ENCODE measurements at places on chromosomes 3 and 15.
A peak's percentile ranks its signal among the peaks of the same experiment; 100 is the strongest.

DNA sequence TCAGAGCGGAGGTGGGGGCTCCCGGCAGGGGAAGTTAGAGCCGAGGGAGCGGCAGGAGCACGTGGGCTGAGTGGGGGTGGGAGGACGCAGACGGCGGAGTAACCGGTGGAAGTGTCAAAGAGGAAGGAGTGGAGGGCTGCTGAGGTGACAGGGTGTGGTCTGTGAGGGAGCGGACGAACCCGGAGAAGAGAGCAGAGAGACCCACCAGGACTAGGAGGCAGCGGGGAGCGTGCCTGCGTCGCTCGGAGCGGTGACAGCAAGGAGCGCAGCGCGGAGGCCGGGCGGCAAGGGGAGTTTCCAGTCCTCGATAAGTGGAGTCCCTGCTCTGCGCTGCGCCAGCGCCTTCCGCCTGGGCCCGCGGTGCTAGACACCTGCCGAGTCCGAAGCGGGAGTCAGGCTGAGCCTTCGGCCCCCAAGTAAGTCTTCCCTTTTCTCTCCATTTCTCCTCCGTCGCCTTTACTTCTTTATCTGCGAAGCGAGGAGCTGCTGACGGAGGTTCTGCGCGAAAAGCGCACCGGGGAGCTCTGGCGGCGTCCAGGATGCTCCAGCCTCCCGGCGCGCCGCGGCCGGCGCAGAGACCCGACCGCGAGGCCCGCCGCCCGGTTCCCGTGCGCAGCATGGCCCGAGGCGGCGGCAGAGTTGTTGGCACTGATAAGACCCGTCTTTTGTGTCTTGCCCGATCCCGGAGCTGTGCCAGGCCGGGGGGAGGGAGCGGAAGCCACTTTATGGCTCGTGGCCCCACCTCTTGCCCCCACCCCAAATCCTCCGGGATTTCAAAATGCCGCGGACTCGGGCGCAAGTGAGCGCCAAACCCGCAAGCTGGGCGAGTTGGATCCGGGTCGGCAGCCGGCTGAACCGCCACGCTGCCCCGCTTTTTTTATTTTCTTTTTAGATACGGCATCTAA is 533.0 kb upstream of the SEMA6D start:
- DNase-seq = peak; percentile 12

GRCh38 chr3:49098429-49098828 is 4.6 kb upstream of the QRICH1 start:
- DNase-seq = no peak

GRCh38 chr3:30608598-30608947 is 2.2 kb downstream of the TGFBR2 start:
- no peak for DNase-seq

DNA sequence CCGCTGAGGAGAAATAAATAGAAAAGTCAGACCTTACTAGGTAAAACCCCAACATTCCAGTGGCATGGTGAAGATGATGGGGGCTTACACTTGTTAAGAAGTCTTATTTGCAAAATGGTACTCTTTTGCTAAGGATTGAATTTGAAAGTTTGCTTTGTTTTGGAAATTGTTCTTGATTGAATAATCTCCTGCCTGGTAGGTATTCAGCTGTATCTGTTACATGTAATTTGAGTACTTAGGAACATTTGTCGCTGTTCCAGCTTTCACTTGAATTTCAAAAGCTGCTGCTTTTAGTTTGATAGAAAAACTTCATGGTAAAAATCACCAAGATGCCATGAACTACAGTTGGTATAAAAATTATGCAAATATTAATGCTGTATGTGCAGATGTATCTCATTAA is 44.6 kb downstream of the TFG start:
- no peak for DNase-seq

- peak; percentile 66 for DNase-seq
Measured at GRCh38 chr15:83046558-83047127, 20.4 kb downstream of the BTBD1 start.

DNA sequence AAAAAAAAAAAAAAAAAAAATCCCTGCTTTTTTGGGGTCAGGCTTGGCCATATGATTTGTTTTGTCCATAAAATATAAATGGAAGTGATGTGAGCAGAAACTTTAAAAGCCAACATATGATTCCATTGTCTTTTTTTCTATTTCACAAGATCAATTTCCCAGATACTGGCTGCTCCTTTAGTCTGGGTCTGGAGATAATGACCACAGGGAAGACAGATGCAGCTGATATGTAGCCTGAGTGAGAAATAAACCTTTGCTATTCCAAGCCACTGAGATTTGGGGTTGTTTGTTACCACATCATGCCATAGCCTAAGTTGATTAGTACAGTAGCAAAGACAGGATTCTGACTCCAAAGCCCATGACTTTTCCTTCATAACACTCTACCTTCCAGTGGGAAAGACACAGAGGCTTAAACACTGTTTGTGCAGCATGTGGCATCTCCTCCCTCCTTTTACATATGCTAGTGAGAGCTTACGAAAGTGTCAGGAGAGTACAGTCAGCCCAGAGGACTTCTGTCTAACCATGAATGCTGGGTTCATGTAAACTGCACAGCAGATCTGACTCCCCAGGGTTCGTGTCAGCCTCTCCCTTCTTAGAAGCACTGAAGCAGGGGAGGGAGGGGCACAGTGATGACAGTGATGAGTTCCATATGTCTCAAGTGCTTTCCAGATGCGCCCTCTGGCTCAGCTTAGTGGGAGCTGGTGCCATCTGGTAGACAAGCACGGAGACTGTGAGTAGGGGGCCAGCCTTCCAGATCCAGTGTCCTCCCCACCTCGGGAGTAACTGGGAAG is 36.7 kb upstream of the SLC7A14 start:
- DNase-seq = peak; percentile 51

DNA sequence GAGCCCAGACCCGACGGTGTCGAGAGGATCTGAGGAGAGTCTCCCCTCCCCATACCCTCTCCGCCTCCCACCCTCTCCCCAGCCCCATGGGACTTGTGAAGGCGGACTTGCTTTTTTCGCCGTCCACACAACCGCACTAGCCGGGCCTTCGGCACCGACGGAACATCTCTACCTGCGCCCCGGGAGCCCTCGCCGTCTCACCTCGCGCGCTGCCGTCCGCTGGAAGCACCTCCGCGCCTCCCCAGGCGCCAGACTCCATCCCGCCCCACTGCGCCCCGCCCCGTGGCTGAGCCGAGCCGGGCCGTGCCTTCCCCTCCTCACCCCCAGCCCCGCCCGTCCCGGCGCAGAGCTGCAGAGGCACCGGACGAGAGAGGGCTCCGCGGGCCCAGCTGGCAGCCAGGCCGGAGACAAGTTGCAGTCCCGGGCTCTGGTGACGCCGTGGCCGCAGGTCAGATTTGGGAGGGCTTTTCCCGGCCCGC is at the start of the genes DUOX1 and DUOXA1:
TSS of gene DUOX1 (plus strand) at position 344 of the 479 bp plus-strand sequence. CDS start 1,973 bp downstream, outside the sequence.
TSS of gene DUOXA1 (minus strand) at position 229 of the 479 bp plus-strand sequence. CDS start 6,865 bp downstream, outside the sequence.
- no peak for DNase-seq

DNA sequence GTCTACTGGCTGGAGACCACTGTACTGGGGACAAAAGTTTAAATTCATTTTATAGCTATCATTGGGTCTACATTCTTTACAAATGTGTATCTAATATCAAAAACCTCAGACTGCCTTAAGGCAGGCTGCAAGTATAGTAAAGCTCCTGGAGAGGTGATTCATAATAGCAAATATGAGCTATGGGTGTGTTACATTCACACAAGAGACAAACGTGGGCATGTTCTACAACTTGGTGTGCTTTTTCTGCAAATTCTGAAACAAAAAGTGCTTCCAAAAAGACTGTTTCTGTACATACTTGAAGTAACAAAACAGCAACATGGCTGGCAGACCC is 1101.4 kb downstream of the ROBO1 start:
- peak; percentile 57 for DNase-seq

DNA sequence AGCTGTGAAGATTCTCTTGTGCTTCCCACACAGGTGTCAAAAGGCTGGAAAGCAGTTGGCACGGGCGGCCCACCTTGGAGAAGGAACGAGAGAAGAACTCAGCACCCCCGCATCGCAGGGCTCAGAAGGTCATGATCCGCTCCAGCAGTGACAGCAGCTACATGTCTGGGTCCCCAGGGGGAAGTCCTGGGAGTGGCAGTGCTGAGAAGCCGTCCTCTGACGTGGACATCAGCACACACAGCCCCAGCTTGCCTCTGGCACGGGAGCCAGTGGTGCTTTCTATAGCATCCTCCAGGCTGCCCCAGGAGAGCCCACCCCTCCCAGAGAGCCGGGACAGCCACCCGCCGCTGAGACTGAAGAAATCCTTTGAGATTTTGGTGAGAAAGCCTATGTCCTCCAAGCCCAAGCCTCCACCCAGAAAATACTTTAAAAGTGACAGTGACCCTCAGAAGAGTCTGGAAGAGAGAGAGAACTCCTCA is 31.4 kb downstream of the STARD5 start:
- DNase-seq = no peak

- no peak for DNase-seq
Measured at GRCh38 chr15:23415321-23415865, 31.6 kb downstream of the GOLGA6L2 start.

- no peak for DNase-seq
Measured at GRCh38 chr3:5298453-5298852, 110.9 kb downstream of the EDEM1 start.

DNA sequence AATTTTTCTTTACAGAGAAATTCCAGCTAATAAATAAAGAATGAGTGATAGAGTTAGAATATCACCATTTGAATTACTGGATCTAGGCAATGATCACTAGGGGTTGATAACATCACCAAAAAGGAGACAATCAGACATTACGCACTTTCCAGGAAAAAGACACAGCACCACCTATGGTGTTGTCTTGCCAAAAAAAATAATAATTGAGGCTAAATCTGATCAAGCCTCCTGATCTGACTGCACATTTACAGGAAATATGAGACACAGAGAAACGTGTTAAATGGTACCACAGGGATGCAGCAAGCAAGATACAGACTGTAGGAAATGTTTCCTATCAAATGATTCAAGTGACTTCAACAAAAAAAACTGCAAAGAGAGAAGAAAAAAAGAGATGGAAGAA is 92.8 kb downstream of the EOMES start:
- no peak for DNase-seq

DNA sequence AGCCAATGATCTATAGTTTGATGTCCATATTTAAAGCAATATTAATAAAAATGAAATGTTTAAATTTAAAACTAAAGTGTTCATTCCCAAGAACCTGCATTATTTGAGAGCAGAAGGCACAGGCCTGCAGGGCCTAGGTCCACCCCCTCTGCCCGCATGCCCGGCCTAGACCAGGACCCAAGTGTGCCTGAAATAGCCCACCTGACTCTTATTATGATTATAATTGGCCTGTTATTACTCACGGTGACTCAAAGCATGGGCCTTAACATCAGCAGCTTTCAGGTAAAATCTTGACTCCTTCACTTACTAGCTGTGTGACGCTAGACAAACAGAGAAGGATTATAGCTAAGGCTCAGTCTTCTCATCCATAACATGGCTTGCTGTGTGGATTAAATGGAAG is 128.8 kb downstream of the PLCL2 start:
- no peak for DNase-seq

DNA sequence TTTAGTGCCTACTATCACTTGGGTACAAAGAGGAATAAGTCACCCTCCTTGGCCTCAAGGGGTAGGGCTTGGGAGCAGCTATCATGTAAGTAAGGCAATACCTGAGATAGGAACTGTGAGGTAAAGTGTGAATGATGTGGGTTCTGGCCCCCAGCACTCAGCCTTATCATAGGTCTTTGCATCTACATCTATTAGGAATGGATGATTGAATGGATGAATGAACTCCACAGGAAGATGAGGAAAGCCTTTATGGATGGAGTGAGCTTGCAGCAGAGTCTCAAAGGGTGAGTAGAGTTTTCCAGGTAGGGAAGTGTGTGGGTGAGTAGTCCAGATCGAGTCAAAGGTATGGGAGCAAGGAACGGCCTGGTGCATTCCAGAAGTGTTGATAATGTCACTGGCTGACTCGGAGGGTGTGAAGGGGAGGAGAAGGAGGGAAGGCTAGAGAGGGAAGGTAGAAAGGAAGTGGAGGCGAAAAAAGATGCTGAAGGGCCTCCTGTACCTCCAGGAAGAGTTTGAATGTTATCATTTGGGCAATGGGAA is 13.1 kb upstream of the ABHD2 start:
- no peak for DNase-seq

GRCh38 chr3:31230425-31231223 is 302.1 kb upstream of the STT3B start:
- no peak for DNase-seq

DNA sequence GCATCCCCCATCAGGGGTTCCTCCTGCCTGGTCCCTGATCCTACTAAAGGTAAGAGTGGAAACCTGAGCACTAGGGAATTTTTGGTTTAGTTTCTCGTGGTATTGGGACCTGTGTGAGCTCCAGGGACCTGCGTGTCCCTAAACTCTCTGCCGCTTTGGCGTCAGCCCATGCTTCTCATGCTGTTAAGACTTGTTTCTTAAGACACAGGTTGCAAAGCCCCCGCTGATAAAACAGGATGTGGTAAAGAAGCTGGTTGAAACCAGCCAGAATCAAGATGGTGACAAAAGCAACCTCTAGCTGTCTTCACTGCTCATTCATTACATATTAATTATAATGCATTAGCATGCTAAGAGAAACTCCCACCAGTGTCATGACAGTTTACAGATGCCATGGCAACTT is 64.6 kb downstream of the LYZL4 start:
- DNase-seq = no peak

DNA sequence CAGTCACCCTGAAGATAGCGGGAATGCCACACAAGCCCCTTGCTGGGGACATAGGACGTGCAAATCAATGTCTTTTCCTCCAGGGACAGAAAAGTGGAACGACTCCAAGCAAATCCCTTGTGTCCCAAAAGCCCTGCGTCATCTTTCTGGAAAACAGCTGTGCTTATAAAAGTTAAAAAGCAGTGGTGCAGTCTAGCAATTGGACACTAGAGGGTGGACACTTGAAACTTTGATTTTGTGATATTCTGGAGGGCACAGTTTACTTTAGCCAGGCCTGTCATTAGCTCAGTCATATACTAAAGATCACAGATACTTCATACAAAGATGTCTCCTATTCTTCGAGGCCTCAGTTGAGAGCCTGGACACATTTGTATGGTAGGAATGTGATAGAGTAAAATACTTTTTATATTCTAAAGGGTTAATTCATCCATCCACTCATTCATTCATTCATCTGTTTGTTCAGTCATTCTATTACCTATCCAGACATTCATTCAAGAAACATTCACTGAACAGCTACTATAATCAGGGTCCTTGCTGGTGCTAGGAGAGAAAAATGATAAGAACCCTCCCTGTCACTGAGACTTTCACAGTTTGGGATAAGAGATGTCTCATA is 63.8 kb upstream of the ANKRD34C start:
- DNase-seq = peak; percentile 23

- no peak for DNase-seq
Measured at GRCh38 chr15:68806220-68807060, 14.3 kb downstream of the ANP32A start.

- DNase-seq = no peak
Measured at GRCh38 chr3:169663951-169664820, 674 bp upstream of the MECOM start.

DNA sequence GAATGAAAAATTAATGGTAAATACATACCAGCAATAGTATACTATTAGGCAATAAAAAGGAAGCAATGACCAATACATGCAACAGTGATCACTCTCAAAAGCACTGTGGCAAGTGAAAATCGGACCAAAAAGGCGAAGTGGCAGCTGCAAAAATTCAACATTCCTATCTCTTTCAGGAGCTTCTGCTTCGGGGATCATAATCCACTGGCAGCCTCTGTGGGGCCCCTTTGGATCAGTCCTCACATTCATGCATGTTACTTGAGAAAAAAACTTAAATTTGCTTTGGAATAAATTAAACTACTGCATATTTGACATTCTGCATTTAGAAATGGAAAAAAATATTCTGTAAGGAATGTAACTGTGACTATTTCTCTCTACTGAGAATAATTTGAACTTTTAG is 425.6 kb downstream of the NR2F2 start:
- DNase-seq = no peak
